ENCODE measurements at places on chromosomes 4 and X.

DNA sequence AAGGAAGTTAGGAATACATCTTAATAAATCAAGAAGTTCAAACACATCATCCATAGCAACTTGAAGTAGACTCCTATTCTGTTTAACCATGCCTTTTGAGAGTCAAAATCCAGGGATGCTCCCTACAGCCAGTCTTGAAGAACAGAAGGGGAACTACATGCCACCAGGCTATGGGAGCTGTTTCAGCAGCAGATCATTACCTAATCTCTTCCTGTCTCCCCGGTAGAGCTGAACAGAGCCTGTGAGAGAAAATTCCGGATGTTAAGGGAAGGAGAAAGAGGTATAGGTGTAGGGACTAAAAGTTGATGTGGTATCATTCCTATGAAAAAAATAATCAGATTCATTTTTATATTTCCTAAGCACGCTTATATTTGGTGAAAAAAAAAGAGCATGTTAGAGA lies 352.2 kb downstream of the SPRY1 start:
- no peak for DNase-seq

GRCh38 chrX:135974279-135974856 lies 580 bp upstream of the MMGT1 start:
- DNase-seq: no peak

GRCh38 chrX:65502618-65503017 lies 32.0 kb downstream of the LAS1L start:
- DNase-seq: no peak

DNA sequence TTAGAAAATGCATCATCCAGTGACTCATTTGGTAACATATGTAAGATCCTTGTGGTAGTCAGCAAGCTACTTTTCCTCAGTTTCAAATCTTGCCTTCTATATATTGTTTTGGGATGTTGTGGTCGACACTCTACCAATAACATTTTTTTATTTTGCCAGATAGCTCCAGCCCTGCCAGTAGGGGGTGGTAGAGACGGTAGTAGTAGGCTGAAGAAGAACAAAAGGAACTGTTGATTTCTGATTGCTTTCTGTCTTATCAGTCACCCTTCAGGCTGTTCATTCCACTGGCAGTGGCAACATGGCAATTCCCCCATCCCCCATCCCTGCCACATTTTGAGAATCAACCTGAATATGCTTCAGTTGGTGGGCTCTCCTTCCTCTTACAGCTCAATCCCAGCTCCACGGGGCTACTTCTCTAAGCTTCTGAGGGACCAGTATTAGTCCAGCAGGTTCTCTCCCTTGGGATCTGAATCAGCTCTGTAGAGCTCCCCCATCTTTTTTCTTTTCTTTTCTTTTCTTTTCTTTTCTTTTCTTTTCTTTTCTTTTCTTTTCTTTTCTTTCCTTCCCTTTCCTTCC lies 171.5 kb upstream of the VEGFC start:
- DNase-seq: no peak

GRCh38 chr4:142840516-142841123 lies 5.5 kb downstream of the INPP4B start:
- no peak for DNase-seq

DNA sequence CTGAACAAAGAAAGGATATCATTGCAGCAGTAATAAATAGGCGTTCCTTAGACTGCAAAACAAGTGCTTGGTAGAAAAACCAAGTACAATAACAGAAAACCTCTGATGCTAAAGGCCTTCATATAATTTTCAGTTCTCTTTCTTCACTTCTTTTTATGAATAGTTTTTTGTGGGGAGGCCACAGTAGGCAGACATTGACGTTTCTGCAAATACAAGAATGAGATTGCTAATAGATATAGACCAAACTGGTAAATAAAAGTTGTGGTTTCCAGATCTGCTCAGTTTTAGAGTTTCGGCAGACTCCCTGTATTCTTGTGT lies 57.0 kb upstream of the RAP1GDS1 start:
- DNase-seq: no peak

Measured in RWPE1 (cell line).